ENCODE measurements at places on chromosomes 4 and X.

DNA sequence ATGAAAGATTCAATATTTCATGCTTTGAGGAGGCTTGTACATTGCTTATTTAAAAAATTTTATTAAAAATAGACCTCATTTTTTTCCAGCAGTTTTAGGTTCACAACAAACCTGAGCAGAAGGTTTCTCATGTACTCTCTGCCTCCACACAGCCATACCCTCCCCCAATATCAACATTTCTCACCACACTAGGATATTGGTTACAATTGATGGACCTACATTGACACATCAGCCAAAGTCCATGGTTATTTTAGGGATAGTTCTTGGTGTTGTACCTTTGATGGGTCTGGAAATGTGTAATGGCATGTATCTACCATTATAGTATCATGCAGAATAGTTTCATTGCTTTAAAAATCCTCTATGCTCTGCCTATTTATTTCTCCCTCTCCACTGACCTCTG lies 611.0 kb downstream of the KCTD8 start:
- DNase-seq = no peak

DNA sequence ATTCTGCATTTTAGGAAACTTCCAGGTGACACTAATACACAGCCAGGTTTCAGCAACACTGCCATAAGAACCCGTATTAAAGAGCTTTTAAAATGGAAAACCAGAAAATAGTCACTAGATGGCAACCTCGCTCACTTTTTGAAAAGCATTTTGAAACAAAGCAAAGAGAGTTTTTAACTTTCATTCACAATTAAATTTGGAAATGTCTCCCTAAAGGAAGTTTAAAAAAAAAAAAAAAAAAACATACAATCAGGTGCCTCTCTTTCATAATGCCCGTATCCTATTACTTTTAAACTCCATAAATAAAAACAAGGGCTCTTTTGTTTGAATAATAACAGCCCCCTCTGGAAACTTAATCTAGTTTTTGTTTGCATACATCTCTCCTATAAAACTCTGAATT lies 20.3 kb downstream of the MEPE start:
- no peak for DNase-seq

DNA sequence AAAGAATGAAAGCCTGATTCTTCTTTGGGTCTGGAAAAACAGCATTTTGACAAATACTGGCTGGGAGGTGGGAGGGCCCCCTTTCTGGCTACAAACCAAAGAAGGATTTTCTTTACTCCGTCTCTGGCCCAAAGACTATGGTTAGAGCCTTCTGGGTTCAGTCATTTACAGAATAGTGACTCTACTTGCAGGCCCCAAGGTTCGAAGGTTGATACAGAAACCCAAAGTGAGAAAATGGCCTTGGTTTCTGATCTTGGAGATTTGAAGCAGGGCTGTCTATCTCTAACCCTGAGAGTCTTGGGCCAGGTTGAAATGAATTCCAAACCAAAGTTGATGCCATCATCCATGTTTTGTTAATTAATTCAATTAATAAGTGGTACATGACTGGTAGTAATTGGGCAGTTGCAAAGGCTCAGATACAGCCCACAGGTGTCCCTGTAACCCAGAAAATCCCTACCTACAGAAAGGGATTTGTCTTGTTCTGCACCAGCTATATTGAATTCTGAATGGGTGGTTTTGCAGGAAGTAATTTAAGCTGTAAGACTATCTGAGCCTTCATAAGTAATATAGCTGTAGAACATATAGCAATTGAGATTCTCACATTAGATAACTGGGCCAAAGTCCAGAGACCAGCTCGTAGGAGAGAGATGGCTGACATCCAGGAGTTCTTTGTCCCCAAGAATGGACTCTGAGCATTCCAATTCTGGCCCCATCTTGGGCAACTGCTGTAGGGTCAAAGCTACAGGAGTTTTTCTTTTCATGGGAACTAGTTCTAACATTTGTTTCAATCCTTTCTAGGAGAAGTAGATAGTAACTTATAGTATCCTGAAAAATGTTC lies 34.5 kb downstream of the CHRNA9 start:
- DNase-seq = no peak

GRCh38 chr4:13340672-13341071 lies 143.5 kb downstream of the RAB28 start:
- no peak for DNase-seq

DNA sequence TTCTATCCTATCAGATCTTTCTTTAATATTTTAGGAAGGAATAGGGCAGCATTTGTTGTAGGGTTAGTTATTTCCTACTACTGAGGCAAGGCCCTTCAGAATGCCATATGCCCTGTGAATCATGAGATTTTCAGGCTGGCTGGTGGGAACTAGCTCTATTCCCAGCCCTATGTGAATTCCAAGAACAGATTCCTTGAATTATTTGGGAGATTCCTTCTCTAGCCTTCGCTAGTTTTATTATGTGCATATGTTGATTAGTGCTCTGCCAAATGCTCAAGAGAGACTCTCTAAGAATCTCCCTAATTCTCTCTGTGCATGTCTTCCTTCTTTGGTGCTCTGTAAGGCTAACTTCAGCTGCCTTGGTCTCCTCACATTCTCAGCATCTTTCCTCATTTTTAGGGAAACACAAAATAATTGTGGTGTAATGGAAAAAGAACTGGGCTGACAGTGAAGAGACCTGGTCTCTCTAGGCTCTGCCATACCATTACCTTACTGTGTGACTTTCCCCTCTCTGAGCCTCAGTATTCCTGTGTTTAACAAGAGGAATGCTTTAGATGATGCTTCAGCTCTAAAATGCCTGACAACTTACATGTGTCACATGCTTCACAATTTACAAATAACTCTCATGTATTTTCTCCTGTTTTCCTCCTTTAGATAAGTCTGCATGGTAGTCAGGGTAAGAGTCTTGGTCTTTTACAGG lies 79.7 kb downstream of the VMA21 start:
- no peak for DNase-seq

DNA sequence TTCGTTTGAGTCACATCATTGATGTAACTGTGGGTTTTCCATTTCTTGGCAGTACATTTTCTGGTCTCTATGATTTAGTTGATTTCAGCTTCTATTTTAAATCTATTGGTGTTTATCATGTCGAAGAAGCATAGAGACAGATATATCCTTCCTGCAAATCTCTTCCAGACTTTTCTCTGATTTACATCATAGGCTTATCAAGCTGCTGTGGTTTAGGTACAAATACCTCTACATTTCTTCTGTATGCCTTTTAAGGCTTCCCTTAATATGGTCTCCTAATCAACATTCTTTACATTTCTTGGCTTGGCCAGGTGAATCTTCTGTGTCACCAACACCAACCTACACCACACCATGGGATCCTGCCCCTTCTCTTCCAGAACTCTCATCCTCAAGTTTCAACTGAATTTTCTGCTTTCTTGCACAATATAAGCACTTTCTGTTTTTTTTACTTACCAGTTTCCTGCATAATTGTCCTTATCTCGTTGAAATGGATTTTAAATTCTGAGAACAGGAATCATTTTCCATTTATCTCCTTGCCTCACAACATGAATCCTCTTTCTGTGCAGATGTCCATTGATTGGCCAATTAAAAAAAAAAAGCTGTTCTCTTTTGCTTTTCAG lies 626.9 kb downstream of the ANKRD50 start:
- DNase-seq = no peak

Measured in ascending aorta (tissue), 2 donors.